ENCODE measurements at places on chromosomes 3 and 15.

DNA sequence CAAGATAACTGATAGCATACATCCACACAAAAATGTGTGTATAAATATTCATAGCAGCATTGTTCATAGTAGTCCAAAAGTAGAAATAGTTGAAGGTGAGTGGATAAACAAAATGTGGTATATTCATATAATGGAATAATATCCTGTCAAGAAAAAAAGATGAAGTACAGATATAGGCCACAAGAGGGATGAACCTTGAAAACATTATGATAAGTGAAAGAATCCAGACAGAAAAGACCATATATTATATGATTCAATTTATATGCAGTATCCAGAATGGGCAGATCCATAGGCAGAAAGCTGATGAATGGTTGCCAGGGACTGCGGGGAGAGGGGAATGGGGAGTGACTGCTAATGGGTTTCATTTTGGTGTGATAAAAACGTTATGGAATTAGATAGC lies 54.3 kb upstream of the TNIK start:
- no peak for DNase-seq

DNA sequence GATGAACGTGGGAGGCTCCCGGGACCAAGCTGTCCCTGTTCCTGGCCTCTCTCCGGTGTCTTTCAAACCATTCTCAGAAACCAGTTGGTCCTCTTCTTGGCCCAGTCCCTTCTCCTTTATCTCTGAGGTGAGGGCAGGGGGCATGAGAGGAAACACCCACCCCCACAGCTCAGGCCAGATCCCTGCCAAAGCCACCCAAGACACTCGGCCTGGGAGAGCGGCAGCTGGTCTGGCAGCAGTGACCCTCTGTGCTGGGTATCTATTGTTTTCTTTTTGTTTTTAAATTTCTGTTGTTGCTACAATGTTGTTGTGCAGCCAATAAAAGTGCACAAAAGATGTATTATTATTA lies 27.3 kb downstream of the ACSBG1 start:
- DNase-seq = no peak

- no peak for DNase-seq
These were observed 165.1 kb downstream of the LSAMP start for GRCh38 chr3:116280130-116280740.

DNA sequence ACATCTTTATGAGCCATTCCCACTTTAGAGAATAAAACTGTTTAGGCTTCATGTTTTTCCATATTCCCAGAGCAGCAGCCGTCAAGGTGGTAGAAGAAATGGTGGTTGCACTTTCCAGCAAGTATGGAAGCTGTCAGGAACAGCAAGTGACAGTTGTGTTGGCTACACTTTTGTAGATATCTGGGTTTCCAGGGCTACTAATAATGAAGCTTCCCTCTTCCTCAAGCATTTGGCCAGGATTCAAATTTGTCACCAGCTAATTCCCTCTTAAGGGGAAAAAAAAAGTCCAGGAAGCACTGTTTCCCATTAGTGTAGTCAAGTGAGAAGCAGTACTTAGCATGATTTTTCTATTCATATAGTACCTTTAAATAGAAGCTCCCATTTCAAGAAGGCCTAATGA lies 252.8 kb downstream of the IGSF11 start:
- DNase-seq = no peak

GRCh38 chr3:9047452-9048346 lies 84.4 kb upstream of the RAD18 start:
- no peak for DNase-seq

DNA sequence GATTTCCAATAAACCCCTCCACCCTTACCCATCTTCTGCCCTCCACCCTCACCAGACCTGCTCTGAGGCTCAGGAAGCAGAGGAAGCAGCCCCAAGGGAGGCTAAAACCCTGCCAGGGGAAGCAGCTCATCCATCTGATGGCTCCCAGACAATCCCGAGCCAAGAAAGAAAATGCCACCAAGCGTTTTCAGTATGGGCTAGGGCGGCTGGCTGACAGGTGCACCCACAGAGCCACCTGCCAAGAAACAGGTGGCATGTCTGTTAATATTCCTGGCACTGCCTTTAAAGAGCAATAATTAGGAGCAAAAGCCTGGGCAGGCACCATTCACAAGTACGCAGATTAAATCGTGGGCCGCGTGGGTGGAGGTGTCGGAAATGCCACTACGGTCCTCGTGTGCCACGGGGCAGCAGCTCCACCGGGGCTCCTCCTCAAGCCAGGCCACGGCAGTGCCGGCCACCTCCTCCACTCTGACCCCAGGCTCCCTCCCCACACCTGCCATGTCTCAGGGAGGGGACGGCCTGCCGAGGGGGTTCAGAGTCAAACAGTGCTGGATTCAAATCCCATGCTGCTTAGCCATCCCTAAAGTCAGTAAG lies 23.9 kb upstream of the GRIP2 start:
- DNase-seq = no peak

DNA sequence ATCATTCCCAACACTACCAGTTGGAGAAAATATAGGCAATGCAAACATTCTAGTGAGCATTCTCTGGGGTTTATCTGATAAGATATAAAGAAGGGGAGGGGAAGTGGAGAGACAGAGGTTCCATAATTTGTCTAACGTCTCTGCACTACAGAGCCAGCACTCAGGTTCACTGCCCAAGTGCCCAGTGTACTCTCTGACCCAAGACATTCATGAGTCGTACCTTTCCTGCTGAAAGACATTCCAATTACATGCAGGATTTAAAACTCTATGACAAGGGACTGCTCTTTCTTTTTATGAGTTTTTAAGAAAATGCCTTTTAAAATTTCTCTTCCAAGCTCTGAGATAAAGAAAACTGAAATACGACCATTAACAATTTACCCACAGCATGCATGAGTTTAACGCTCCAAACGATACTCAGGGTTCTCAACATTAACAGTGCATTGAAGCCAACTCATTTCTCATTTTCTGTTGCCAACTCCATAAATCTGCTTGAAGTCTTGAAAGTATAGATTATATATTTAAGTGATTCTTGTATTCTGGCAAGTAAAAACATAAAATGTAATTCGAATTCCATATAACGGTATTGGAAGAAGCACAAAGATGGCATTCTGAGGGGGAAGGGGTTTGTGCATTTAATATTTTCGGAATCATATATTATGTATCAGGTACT lies 193.4 kb downstream of the SUCLG2 start:
- DNase-seq = no peak

GRCh38 chr3:54307566-54308180 lies 185.3 kb downstream of the CACNA2D3 start:
- no peak for DNase-seq

DNA sequence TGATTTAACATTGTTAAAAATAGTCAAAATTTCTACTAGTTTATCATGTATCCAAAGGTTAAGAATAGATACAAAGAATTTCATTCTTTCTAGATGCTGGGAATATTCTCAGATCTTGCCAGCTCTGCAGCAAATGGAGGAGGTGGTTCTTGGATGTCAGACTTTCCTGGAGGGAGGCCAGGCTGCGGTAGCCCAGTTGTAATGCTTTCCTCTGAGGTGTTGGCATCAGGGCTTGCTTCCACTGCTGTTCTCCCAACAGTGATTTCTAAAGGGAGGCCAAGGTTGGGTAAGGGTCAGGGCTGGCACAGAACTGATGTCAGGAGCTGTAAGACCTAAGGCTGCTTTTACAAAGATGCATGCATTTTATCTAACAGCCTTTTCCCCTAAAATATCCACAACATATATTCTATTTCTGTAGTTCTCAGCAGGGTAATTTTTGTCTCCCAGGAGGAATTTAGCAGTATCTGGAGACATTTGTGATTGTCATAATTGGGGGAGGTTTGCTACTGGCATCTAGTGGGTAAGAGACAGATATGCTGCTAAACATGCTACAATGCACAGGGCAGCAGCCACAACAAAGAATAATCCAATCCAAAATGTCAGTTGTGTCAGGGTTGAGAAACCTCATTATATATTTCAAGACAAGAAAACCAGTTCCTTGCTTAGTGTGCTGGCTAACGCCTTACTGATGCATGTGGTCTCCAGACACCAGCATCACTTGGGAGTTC lies 42.0 kb upstream of the SPTSSB start:
- DNase-seq = no peak

DNA sequence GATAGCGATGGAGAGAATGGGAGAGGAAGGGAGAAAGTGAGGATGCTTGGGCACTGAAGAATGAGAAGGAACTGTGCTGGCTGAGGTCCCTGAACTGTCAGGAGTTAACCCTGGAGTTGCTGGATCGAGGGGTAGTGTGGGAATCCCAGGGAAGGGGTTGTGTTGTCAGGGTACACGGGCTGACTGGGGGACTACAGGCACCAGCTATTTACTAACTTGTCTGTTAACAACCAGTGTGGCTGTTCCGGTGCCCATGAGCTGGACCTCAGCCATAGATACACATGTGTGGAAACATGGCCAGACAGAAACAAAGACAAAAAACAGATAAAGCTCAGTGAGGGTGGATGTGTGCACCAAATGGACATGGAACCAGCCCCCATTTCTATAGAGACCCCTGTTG lies 55.1 kb downstream of the GASK1A start:
- no peak for DNase-seq

- DNase-seq = no peak
These were observed 338.3 kb upstream of the CTDSPL start for GRCh38 chr3:37523361-37523760.

DNA sequence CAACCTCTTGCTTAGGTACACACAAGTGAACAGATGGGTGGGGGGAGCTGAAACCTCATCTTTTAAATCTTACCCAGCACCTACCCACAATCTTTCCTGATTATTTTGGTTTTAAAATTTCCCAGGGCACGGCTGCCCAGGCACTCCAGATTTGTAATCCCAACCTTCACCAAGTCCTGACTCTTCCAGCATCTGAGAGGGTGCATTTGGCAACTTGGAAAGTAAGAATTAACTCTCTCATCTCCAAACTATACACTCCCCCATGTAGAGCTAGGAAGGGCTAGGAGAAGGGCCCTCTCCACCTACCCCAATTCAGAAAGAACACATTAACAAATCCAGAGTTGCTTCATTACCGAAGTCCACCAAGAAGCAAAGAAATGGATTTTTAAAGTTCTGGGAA lies 41.7 kb upstream of the PRICKLE2 start:
- DNase-seq = no peak

GRCh38 chr3:197425485-197426120 lies 127.2 kb upstream of the DLG1 start:
- DNase-seq = no peak

DNA sequence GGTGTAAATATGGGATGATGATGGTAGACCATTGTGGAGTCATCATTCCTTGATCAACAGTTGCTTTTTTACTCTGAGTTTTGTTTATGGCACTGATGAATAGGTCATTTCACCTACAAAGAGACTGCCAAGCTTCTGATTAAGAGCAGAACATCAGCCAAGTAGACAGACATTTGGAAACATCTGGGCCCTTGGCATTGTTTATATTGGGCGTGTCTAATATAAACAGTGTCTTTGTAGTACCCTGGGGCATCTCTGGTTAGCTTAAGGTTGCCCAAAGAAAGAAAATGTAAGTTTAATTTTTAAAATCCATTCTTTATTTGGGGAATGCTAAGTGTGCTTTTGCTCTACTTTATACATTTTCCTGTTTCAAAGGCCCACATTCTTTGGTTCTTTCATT lies 377.0 kb downstream of the FEZF2 start:
- no peak for DNase-seq

DNA sequence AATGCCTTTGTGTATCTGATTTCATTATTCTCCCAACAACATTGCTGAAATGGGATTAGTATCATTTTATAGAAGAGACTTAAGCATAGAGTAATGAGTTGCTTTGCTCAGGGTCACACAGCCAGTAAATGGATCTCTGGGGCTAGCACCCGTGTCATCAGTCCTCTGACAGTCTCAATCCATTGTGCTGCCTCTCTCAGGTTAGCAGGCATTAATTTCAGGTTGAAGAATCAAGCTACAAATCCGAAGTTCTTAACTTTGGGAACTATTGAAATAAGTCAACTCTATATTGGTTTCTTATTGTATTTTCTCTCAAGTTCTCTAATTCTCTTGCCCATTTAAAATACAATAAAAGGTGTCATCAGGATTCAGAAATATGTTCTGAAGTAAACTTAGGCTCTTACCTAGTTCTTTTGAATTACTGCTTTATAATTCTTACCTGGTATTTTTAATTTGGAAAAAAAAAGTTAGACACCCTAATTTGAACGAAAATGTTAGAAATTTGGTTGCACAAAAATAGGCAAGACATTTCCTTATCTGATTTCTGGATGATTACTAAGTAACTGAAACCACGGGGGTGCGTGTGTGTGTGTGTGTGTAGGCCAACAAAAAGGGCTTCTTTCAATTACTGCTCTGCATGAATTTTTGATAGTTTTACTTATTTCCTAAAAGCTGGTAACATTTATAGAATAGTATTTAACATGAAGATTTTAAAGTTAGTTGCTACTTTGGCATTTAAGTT lies 189.8 kb downstream of the MBNL1 start:
- no peak for DNase-seq

- no peak for DNase-seq
These were observed 32.4 kb downstream of the CCDC12 start for GRCh38 chr3:46944191-46944590.

DNA sequence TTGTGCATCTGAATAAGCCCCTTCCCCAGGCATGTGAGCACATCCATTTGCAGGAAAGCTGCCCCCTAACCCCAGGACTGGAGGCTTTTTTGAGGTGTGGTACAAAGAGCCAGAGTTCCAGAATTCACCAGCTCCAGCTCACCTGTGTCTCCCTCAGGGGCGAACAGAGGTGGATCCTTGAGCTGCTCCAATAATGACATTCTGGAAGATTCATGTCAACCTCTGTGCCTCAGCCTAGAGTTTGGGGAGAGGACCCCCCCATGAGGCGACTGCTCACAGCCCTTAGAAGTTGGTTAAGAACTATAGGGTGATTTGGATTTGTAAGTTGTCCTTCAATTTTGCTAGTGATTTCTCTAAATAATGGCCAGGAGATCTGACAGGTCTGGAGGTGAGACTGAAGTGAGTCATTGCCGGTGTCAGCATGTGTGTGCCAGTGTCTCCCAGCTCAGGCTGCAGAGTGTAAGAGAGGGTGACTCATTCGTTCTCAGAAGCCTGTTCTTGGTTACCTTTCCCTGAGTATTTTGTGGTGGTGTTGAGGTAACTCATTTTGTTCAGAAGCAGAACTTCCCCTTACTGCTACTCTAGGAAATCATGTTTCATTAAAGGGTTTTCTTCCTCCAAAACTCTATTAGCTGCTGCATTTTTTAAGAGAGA lies 136.9 kb upstream of the TOPAZ1 start:
- no peak for DNase-seq

DNA sequence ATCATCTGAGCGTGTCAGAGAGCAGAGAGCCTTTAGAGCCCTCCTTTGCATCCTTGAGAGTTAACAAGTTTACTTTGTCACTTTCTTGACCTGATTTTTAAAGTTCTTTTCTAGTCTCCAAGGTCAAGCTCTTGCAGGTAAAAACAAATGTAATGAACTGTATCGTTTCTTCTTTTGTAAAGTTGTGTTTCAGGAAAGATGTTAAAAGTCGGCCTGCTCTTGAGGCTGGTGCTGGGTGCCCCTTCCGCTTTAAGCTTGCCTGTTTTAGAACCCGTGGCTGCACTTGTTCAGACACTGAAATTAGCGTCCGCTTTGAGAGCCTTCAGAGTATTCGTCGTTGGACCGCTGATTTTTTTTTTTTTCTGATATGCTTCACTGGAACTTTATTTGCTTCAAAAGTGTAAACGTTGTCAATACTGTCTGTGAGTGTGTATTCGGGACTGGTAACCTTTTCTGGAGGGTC lies 52.6 kb upstream of the ULK4 start:
- no peak for DNase-seq

All from stimulated activated CD8-positive, alpha-beta memory T cell treated with anti-CD3 and anti-CD28 coated beads, Interleukin-4, amount 100 ng/mL, for 1 hour (primary cell).